Spinal cord (tissue), 10 donors: ENCODE measurements at places on chromosomes 6 and 20. TPM values are rescaled to one million over a fixed set of nuclear protein-coding genes. Genes with fewer than 3 reads are reported as not detected.

- H3K27ac ChIP-seq = no peak overlapping the region
- H3K4me3 ChIP-seq = no peak overlapping the region
- no peaks in the 10 kb centered on the region for H3K4me1 ChIP-seq
- H3K36me3 ChIP-seq = no peaks in the 10 kb centered on the region
- DNase-seq = no peak
- H3K27me3 ChIP-seq = no peaks in the 10 kb centered on the region
Measured at GRCh38 chr6:63014290-63014689, 197.0 kb upstream of the FKBP1C start.

DNA sequence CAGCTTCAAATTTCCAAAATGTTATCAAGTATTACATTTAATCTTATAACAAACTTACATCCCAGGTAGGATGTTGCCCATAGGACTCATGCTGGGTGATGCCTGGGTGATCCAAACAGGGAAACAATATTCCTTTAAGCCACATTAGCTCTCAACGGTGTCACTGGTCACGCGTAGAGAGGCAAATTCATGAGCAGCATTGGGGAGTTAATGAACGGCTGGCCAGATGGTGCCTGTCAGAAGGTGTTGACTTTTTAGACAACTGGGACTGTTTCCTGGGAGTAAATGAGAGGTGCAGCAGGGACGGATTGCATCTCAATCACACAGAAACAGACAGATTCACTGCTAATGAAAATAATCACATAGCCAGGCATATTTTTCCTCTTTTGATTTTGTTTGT, 83.3 kb upstream of the ID4 start:
- DNase-seq = peak; percentile 77
- no peaks in the 10 kb centered on the region for H3K27me3 ChIP-seq
- no peak overlapping the region for H3K27ac ChIP-seq
- H3K4me1 ChIP-seq = no peaks in the 10 kb centered on the region
- H3K4me3 ChIP-seq = no peak overlapping the region

Gene SPATA25
- total RNA-seq = 1.3 TPM

Gene RSPH4A
- 7.2 TPM for total RNA-seq
